Endothelial cell (in vitro differentiated cells): ENCODE measurements at places on chromosomes 5 and 9. TPM values are rescaled to one million over a fixed set of nuclear protein-coding genes. Genes with fewer than 3 reads are reported as not detected.

Gene PCDHB10
- 10.3 TPM for total RNA-seq

GRCh38 chr9:8251566-8251965 is 452.0 kb upstream of the DMAC1 start:
- no peak for DNase-seq

DNA sequence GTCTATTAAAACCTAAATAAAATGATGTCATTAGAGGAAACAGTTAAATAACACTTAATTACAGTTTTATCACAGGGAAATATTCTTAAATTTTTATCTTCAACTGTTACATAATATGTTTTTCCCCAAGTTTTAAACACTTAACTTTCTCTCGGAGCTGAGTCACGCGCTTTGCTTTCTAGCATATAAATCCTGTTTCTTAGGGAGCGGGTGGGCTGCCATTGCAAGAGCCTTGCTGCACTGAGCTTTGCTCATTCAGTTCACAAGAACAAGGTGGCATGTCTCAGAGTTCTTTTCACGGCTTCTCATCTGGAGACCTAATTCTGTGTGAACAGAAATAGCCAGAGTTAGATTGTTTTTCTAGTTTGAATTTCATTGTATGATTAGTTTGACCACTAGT is 166.1 kb downstream of the ZSWIM6 start:
- DNase-seq: no peak

- no peak for DNase-seq
Observed at GRCh38 chr9:14307989-14308852, 5.7 kb downstream of the NFIB start.

DNA sequence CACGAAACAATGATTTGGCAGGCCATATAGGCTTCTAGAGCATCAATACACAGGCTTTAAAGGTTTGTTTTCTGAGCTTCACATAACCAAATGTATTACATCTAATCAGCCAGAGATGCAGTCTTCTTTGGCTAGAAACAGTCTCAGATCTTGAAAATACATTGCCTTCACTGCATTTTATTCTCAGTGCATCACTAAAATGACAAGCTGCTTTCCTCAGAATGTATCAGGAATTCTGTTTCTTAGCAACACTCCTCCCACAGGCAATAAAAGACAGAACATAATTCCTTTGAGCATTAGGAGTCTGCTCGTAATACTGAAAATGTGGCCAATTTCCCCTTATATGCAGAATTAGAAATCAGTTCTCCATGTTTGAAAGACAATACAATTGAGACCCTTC is 36.9 kb downstream of the FEM1C start:
- DNase-seq: no peak

GRCh38 chr9:29456940-29457339 is 1883.7 kb upstream of the C9orf72 start:
- no peak for DNase-seq

GRCh38 chr9:104775574-104775936 is 11.6 kb downstream of the NIPSNAP3B start:
- no peak for DNase-seq

DNA sequence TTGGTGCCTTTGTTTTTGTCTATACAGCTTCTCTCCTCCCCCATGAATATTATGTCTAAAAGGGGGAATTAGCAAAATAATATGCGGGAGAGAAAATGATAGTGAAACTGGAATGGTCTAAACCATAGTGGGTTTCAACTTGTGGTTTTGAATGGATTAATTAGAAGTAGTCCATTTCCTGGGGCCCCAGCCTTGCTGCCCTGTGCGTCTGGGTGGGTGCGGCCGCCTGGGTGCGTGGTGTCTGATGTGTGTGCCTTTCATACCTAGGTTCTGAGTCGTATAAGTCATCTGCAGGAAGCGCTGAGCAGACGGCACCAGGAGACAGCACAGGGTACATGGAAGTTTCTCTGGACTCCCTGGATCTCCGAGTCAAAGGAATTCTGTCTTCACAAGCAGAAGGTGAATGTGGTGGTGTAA is 120.0 kb upstream of the CACNA1B start:
- no peak for DNase-seq
